ENCODE measurements at places on chromosomes 4 and X.

- no peak for DNase-seq
These were observed 4.1 kb upstream of the ASMT start for GRCh38 chrX:1610736-1611135.

GRCh38 chr4:162502109-162502508, 338.3 kb upstream of the FSTL5 start:
- DNase-seq = no peak

DNA sequence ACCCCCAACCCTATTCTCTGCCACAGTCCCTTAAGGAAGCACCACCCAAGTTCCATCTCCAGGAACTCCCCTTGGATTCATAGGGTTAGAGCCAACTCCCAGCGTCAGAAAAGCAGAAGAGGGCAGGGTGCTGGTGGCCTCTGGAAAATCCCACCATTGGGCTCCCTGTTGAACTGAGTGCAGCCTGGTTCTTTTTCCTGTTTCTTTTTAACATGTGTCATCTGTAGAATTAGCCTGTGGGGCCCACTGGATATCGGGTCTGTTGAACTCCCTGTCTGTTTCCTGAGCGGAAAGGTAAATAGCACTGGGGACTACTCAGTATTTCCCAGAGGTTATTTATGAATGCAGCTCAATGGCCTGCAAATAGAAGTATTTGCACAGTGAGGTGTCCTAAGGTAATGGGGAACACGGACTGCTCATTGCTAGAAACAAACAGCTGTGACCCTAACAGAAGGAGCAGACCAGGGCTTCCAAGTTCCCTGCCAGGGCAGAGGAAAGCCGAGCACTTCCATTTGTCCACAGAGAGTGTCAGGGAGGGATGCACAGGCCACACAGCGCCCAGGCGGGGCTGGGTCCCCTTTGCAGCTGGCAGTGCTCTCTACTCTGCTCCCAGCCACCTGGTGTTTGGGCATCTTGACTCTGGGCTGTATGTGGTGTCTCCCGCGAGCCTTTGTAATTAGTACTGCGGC, 102.6 kb downstream of the FHDC1 start:
- DNase-seq = no peak

DNA sequence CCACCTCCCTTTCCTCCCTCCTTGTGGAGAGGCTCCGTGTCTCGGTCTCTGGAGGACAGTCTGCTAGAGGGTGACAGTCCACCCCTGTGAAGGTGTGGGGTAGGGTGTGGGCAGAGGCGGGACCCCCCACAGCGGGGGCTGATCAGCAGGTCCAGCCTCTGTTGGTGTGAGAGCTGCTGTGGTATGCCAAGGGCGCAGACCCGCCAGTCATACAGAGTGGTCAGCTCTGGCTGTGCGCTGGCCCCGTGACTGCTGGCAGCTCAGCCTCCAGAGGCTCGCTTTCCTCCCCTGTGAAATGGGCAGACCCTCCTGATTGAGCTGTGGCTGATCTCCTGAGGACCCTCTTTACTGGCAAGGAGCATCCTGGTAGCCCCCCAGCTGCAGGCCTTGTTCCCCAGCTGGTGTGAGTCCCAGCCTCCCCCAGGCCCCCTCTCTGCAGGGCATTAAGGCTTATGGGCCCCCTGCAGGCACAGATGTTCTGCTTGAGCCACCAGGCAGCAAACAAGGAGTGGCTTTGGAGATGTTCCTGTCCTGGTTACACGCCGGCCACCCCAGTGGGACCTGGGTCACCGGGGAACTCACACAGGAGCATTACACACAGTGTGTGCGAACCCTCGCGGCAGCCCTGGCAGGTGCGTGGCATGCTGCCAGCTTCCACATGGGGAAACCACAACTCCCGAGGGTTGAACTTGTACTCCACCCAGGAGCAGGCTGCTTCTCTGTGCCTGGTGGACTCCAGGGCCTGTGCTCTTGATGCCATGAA, 76.8 kb downstream of the PPP2R2C start:
- no peak for DNase-seq

DNA sequence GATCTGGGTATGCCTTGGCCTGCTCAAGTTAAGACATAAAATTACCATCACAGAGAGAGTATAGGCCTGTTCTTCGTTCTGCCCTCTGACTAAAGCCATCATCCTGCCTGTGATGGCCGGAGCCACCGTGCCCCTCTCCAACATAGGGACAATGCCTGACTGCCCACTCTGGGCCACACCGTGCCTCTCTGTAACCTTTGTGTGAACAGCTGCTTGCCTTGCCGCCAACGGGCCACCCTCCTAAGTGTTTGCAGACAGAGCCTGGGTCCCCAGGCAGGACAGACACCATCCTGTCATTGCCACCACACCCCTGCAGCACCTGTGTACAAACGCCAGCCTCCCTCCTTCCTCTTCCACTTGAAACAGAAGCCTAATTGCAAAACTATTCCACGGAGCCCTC, 298.7 kb upstream of the TENM3 start:
- DNase-seq = no peak

- no peak for DNase-seq
These were observed 239.3 kb downstream of the GRIA2 start for GRCh38 chr4:157459785-157460184.

DNA sequence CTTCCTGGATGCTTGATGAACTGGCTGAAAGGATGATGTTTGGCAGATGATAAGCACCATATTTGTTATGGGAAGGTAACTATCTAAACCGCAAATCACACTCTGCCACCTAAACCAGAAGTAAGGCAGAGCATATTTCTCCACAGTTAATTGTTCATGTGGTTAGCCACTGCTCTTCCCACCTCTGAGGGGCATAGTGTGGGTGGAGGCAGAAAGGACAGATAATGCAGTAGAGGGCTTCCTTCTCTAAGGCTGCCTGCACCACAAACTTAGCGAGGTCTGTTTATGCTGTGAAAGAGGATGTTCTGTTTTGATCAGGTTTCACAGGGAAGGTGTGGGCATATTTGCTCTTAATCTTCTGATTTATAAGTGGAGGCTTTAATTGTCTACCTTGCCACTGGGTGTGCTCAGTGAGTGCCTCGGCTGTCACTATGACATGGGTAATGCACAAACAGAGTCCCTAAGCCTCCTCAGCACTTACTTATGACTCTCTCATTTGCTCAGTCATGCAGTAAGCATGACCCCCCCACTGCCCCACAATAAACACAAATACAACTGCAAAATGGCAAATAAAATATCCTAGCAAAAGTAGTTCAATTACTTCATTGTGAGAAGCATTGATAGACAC, 401.0 kb downstream of the TMA16 start:
- DNase-seq = no peak
